ENCODE measurements at places on chromosomes 1 and 21. TPM values are rescaled to one million over a fixed set of nuclear protein-coding genes. Genes with fewer than 3 reads are reported as not detected.

Gene SIM2
- total RNA-seq, result 0.11 TPM

GRCh38 chr1:150578272-150579109 is 919 bp downstream of the MCL1 start:
- peak overlapping the region; percentile 92 for H3K4me3 ChIP-seq
- peaks cover 54% of the 10 kb centered on the region for H3K36me3 ChIP-seq
- H3K4me1 ChIP-seq, result peaks cover 47% of the 10 kb centered on the region
- peak overlapping the region; percentile 97 for H3K27ac ChIP-seq

DNA sequence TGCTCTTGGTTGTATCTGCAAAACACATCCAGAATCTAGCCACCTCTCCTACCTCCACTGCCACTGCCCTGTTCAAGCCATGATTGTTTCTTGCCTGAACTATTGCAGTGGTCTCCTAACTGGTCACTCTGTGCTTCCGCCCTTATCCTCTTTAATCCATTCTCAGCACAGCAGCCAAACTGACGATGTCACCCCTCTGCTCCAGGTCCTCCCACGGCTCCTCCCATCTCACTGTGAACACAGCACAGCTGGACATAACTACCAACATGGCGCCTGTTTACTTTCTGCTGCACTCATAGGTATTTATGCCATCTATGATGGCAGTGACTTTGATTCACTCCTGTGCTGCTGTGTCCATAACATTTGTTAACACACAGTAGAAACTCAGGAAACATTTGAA is 406.7 kb downstream of the DISC1 start:
- no peak for DNase-seq
- peaks cover 18% of the 10 kb centered on the region for H3K4me1 ChIP-seq
- peaks cover 22% of the 10 kb centered on the region for H3K27me3 ChIP-seq
- no peak overlapping the region for H3K27ac ChIP-seq

Gene S100A16
- total RNA-seq, result 17.6 TPM

- peaks cover 39% of the 10 kb centered on the region for H3K4me1 ChIP-seq
- DNase-seq, result no peak
- H3K27ac ChIP-seq, result no peak overlapping the region
- no peak overlapping the region for H3K4me3 ChIP-seq
- H3K36me3 ChIP-seq, result no peaks in the 10 kb centered on the region
- H3K27me3 ChIP-seq, result peaks cover 2% of the 10 kb centered on the region
Observed at GRCh38 chr1:208272311-208272710, 28.1 kb upstream of the PLXNA2 start.

Gene RHBDL2
- 0.26 TPM for total RNA-seq

Gene VWA5B1
- 1.4 TPM for total RNA-seq

GRCh38 chr1:209513226-209513625 is 70.3 kb upstream of the CAMK1G start:
- no peaks in the 10 kb centered on the region for H3K27me3 ChIP-seq
- H3K4me1 ChIP-seq, result peaks cover 17% of the 10 kb centered on the region

DNA sequence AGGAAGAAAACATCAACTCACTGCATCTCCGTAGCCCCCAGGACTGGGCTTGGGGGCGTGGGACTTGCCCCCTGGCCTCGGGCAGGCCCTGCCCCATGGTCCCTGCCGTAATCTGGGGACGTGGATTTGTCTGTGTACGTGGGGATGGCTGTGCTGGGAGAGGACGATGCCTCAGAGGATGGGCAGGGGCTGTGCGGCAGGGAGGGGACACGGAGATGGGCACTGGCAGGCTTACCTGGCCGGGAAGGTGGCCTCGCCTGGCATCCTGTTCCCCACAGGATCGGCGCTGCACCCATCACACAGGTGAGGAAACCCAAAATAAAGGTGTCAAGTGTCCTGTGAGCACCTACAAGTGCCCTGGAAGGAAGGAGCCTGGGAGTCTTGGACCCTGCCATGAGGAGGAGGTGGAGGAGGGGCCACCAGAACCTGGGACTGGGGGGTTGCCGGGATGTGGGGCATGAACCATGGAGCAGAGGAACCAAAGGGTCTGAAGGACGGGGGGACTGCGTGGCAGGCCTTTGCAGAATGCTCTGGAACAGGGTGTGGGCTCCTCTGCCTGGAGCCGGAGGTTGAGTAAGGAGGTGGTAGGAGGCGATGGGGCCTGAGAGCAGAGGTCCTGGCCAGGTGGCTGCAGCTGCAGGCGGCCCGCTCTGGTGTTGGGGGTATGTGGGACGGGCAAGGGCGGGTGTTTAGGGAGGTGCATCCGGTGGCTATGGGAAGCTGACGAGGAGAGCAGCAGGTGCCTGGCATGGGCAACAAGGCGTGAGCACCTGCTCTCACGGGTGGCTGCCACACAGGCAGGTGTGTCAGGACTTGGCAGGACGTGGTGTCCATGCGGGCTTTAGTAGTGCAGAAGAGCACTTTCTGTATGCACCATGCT is 27.8 kb upstream of the LRRC3 start:
- H3K36me3 ChIP-seq, result peaks cover 9% of the 10 kb centered on the region
- H3K4me3 ChIP-seq, result no peak overlapping the region
- no peak overlapping the region for H3K27ac ChIP-seq
- no peaks in the 10 kb centered on the region for H3K4me1 ChIP-seq

GRCh38 chr1:83735526-83735925 is 263.4 kb downstream of the TTLL7 start:
- no peak overlapping the region for H3K4me3 ChIP-seq
- no peak for DNase-seq
- H3K27ac ChIP-seq, result no peak overlapping the region

GRCh38 chr1:201217851-201218250 is 27.2 kb downstream of the IGFN1 start:
- peaks cover 8% of the 10 kb centered on the region for H3K4me1 ChIP-seq
- no peak for DNase-seq
- no peaks in the 10 kb centered on the region for H3K36me3 ChIP-seq

Gene IGSF21
- 28.0 TPM for total RNA-seq

GRCh38 chr1:85577419-85578320 is 2.9 kb upstream of the CCN1 start:
- H3K36me3 ChIP-seq, result peaks cover 15% of the 10 kb centered on the region
- H3K4me1 ChIP-seq, result peaks cover 43% of the 10 kb centered on the region
- H3K4me3 ChIP-seq, result peak overlapping the region; percentile 75
- DNase-seq, result no peak
- H3K27ac ChIP-seq, result no peak overlapping the region

DNA sequence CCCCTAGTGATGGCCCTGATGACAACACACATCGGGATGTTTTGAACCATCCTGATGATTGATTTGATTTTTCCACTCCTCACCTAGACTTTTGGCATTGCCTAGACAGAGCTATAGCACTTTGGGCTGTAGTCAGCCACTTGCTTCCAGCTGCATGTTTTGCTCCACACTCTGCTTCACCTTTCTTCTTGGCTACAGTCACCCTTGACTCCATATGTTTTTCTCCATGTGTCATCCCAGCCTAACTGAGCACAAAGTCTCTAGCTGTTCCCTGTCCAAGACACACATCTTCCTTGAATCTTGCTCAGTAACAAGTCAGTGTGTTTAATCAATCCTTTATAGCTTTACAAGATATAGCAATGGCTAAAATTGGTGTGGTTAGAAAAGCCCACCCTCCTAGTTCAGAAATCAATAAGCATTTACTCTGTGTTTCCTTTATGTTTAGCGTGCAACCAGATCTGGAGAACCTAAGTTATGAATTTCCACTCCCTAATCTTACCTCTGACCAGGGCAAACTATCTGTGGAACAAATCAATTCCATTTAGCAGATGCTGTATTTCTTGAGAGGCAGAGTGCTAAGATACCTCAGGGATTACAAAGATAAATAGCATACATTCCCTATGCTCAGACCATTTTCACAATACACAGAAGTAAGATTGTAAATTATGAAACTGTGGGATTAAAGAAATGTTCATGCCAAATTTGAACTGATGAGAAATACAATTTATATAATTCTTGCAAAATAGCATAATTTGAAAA is 98.4 kb upstream of the LYPLAL1 start:
- no peak for DNase-seq
- H3K27me3 ChIP-seq, result no peaks in the 10 kb centered on the region
- peaks cover 14% of the 10 kb centered on the region for H3K4me1 ChIP-seq

- H3K27me3 ChIP-seq, result peaks cover 7% of the 10 kb centered on the region
- H3K36me3 ChIP-seq, result peaks cover 9% of the 10 kb centered on the region
- H3K4me1 ChIP-seq, result peaks cover 16% of the 10 kb centered on the region
- H3K27ac ChIP-seq, result no peak overlapping the region
- H3K4me3 ChIP-seq, result no peak overlapping the region
Observed at GRCh38 chr1:87723193-87723592, 394.5 kb downstream of the LMO4 start.

- no peak overlapping the region for H3K27ac ChIP-seq
- no peaks in the 10 kb centered on the region for H3K4me1 ChIP-seq
- H3K4me3 ChIP-seq, result no peak overlapping the region
- H3K36me3 ChIP-seq, result peaks cover 88% of the 10 kb centered on the region
- DNase-seq, result no peak
- no peaks in the 10 kb centered on the region for H3K27me3 ChIP-seq
Observed at GRCh38 chr1:154589780-154590179, 18.2 kb downstream of the ADAR start.

- DNase-seq, result peak; percentile 12
- no peak overlapping the region for H3K4me3 ChIP-seq
- H3K27ac ChIP-seq, result no peak overlapping the region
- H3K36me3 ChIP-seq, result no peaks in the 10 kb centered on the region
Observed at GRCh38 chr1:175530183-175530582, 213.2 kb downstream of the TNR start.

DNA sequence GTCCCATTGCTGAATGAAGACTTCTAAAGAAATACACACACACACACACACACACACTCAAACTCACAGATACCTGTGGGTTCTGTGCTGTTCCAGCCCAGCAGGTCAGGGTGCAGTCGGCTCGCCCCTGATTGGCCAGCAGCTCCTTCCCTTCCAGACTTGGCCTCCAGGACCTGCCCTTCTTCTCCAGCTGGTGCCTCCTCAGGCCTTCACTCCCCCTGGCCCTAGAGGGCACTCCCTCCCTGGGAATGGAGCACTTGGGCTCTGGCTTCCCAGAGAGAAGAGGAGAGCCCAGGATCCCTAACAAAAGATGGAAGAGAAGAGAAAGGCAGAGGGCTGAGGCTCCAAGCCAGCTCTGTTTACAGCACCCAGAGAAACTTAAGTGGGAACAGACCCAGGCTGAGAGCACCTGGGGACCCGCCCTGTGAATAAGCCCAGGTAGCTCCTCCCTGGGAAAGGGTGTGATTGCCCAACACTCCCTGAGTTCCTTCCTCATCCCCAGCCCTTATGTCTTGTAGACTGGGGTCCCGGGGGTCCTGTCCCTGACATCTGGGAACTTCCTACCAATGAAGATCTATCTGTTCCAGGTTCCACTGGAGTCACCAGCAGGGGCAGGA is at the start of gene PGLYRP3:
Gene PGLYRP3 (minus strand): TSS at position 383 of the 617 bp plus-strand sequence. CDS start 2,287 bp downstream, outside the sequence.
- peaks cover 3% of the 10 kb centered on the region for H3K4me1 ChIP-seq
- H3K27ac ChIP-seq, result no peak within 1 kb of the TSS
- no peak within 1 kb of the TSS for H3K4me3 ChIP-seq

Gene ERICH3
- total RNA-seq, result 0.07 TPM

Gene APCS
- 0.64 TPM for total RNA-seq

GRCh38 chr1:183394435-183394834 is 23.7 kb downstream of the NMNAT2 start:
- H3K36me3 ChIP-seq, result no peaks in the 10 kb centered on the region
- no peaks in the 10 kb centered on the region for H3K27me3 ChIP-seq
- H3K27ac ChIP-seq, result no peak overlapping the region
- H3K4me1 ChIP-seq, result no peaks in the 10 kb centered on the region
- no peak overlapping the region for H3K4me3 ChIP-seq

Gene RNF223
- total RNA-seq, result not detected

DNA sequence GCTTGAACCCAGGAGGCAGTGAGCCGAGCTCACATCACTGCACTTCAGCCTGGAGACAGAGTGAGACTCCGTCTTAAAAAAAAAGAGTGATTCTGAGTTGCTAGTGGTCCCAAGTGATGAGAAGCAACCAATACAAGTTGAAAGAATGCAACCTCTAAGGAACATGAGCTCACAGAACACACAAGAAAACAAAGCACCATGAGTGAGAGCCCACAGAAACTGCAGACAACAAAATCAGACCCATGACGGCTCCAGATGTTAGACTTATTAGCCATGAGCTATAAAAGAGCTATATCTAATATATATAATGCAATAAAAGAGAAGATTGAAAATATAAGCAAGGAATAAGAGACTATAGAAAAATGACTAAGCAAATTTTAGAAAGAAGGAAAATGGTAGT is 50.0 kb downstream of the MATN1 start:
- peaks cover 5% of the 10 kb centered on the region for H3K36me3 ChIP-seq
- no peak overlapping the region for H3K27ac ChIP-seq
- H3K4me1 ChIP-seq, result no peaks in the 10 kb centered on the region
- no peaks in the 10 kb centered on the region for H3K27me3 ChIP-seq
- no peak overlapping the region for H3K4me3 ChIP-seq

Gene S1PR1
- total RNA-seq, result 3.2 TPM

Gene MAP7D1
- 65.0 TPM for total RNA-seq

DNA sequence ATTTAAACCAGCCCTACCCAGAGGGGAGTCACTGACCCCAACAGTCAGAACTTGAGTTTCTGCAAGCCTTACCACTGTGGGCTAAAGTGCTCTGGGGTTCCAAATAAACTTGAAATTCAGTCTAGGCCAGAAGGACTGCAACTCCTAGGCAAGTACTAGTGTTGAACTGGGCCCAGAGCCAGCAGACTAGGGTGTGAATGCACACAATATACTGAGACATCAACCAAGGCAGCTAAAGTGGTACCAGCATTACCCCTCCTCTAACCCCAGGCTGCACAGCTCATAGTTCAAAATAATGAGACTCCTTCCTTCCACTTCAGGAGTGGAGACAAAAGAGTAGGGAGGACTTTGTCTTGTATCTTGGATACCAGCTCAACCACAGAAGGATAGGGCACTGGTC is 18.9 kb upstream of the IL20 start:
- no peak overlapping the region for H3K4me3 ChIP-seq
- DNase-seq, result no peak
- no peak overlapping the region for H3K27ac ChIP-seq
- no peaks in the 10 kb centered on the region for H3K36me3 ChIP-seq

DNA sequence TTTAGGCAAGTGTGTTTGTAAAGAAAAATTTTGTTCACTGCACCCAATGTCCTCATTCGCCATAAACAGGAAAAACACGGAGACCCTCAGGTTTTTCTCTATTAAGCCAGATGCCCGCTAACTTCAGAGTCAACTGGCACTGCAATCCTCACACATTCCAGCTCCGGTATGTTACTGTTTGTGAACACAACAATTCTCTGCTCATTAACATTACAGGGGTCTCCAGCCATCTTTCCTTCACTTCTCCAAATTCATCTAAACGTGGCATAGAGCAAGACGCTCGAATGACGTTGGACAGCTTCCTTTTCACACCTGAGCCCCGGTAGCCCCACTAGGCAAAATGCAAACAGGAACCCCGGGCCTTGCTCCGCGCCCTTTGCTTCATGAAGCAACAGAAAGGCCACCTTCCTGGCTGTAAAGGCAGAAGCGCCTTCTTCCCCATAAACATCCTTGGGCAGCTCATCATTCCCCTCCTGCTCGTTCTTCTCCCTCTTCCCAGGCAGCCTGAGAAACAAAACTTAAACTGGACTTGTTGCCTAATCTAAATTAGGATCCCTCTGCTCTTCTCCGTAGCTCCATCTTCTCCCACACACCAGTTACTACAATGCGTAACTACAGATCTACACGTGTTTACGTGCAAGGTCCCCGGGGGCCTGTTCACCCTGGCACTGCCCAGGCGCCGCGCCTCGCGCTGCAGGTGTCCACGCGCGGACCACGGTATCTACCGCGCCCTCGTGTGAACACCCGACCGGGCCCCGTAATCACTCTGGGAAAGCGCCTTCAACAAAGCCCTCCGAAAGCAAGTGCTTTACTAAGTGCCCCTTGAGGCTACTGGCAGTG is 1.2 kb downstream of the LBR start:
- peak overlapping the region; percentile 73 for H3K4me3 ChIP-seq
- no peak for DNase-seq
- H3K36me3 ChIP-seq, result peaks cover 16% of the 10 kb centered on the region
- peaks cover 30% of the 10 kb centered on the region for H3K27me3 ChIP-seq
- H3K27ac ChIP-seq, result no peak overlapping the region

Gene OR2T27
- total RNA-seq, result not detected
